SIG-M5 (cell line): ENCODE measurements at places on chromosomes 2 and 18.
A peak's percentile ranks its signal among the peaks of the same experiment; 100 is the strongest.

GRCh38 chr2:138500592-138501424 lies 762 bp upstream of the SPOPL start:
- DNase-seq = no peak

DNA sequence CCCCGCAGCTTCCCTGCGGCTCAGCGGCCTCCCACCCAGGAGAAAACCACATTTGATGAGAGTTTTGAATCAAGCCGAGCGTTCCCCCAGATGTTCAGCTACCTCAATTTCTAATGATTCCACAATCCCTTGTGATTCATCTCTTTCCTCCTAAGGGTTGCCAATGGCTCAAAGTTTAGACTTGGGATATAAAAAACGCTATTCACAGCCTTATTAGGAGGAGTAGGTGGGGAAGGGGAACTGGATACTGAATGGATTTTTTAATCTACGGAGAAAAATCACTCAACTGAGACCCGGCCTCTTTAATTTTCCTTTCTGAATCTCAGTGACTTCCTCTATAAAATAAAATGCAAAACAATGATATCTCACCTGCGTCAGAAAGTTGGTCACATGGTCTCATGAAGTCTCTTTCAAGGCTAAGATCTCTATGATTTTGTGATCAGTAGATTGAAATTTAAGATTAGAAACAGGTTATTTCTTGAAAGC lies 192.6 kb upstream of the TCF4 start:
- DNase-seq = no peak

DNA sequence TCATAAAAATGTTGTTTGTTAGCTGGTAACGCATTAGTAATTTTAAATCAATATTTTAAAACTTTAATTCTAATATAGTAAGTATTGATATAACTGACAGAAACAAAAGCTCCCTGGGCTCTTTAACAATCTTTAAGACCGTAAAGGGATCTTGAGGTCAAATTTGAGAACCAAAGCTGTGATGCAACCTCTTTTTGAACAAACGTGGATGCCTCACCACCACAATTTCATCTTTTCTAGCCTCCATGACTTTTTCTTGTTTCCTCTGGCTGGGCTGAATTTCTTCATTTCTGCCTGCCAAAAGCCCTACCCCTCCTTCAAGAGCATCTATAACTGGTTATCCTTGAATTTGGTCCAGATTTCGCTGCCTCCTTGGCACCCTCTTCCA lies 563 bp upstream of the POLE4 start:
- DNase-seq = peak; percentile 19

GRCh38 chr18:63003899-63004298 lies 288.6 kb downstream of the PHLPP1 start:
- no peak for DNase-seq

- DNase-seq = no peak
Measured at GRCh38 chr2:156800781-156801361, 364.7 kb downstream of the GPD2 start.

GRCh38 chr2:44291281-44292248 lies 16.3 kb downstream of the SLC3A1 start:
- DNase-seq = no peak

DNA sequence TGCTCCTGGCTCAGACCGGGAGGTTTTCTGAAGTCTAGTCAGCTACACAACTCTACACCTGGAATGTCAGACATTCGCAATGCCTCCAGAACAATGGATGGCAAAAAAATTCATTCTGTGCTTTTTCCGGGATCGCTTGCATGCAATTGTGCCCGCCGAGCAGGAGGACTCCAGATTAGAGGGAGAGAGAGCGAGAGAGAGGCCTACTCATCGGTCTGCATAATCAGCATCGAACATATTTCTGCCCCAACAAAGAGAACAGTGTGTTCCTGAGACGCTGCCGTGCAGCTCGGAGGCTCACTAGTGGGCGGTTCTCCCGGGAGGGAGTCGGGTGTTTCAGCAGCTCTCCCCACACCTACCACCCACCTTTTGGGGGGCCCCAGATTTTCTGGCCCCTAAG lies 117.1 kb downstream of the KLHL29 start:
- DNase-seq = no peak

DNA sequence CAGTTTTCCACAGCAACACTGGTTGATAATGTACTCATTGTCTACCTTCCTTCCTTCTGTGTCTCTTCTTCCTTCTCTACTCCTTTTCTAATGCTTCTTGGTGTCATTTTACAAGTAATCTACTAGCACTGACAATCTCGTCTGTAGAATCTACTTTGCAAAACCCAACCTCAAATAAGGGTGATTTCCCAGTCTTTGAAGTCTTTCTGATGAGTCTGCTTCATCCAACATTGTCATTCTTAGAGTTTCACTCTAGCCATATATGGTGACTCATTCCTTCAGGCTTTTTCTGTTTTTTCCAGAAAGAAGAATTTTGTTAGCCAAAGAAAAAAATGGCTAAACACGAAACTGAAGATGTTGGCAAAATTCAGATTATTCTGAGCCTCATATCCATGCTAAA lies 288.7 kb downstream of the MBD2 start:
- DNase-seq = no peak

DNA sequence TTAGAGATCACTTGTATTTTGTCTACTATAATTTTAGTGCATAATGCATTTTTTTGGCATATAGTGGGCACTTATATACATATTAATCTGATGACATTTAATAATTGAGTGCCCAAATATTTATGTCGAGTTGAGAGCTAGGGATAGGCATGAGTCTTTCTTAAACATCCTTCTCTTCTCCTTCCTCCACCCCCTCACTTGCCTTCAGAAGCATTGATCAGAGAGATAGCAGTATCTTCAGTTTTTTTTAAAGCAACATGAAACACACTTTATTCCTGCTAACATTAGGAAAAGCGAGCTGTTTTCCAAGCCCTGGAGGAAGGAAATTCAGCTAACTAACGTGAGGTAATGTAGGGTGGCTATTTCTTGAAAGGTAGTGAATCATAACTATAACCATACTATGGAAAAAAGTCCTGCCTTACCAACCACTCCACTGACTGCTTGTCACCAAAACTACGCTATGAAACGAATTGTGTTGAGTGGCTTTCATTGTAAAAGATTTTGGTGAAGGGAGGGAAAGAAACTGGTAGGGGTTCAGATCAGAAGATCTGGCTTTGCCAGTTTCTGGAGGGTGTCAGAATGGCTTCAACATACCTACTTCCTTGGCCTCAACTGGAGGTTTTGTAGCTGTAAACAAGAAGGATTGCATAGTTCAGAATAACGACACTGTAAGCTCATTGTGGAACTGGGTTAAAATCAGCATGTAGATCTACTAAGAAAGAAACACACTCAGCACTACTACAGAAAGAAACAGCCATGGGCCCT lies 2.3 kb upstream of the ITGA4 start:
- DNase-seq = no peak

GRCh38 chr2:70510313-70510712 lies 43.3 kb downstream of the TGFA start:
- no peak for DNase-seq

- DNase-seq = no peak
Measured at GRCh38 chr2:150630587-150631235, 143.2 kb upstream of the RND3 start.

- no peak for DNase-seq
Measured at GRCh38 chr2:231785822-231786176, 446 bp upstream of the COPS7B start.

DNA sequence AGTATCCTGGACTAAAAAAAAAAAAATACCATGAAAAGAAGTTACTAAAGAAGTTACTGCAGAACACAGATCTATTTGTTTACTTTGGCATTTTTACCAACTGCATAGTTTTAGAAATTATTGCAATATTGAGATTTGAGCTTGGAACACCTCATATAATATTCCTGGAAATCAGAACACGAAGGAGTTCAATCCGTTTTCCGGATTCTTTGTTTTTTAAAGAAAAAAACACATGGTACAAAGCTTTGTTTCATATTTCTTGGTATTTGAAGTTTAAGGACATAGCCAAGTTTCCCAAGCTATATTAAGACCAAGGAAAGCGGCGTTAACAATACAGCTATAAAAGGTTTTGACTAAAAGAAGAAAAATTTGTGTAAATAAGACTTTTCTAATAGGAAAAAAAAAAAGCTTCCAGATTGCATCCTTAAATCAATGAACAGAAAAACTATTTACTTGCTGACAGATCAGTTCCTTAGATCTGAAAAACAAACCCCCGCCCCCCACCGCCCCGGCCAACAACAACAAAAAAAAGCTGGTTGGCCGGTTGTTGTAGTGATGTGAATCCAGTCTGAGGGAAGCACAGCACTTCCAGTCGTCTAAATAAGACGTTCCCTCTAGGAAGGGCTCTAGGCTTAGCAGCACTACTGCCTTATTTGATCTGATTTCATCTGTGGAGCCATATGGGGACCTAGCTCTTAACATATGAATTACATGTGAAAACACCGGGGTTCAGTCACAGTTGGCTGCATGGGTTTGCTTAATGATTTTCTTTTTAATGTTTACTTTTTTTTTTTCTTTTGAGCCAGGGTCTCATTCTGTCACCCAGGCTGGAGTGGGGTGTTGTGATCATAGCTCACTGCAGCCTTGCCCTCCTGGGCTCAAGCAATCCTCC lies 2.5 kb upstream of the RHOB start:
- DNase-seq = no peak

DNA sequence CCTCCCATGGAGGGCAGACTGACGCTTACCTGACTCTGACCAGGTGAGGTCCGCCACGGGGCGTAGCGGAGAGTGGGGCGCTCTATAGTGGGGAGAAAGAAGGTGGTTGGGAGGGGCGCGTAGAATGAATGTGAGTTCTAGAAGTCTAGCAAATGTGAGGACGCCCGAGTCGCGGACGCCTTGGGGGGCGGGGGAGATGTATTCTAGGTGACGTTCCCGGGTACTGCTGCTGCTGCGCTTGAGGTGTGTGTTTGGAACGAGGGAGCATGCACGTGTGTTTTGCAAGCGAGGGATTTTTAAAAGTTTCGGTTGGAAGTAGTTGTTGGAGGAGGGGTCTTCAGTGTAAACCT lies 758 bp downstream of the RIF1 start:
- DNase-seq = no peak

DNA sequence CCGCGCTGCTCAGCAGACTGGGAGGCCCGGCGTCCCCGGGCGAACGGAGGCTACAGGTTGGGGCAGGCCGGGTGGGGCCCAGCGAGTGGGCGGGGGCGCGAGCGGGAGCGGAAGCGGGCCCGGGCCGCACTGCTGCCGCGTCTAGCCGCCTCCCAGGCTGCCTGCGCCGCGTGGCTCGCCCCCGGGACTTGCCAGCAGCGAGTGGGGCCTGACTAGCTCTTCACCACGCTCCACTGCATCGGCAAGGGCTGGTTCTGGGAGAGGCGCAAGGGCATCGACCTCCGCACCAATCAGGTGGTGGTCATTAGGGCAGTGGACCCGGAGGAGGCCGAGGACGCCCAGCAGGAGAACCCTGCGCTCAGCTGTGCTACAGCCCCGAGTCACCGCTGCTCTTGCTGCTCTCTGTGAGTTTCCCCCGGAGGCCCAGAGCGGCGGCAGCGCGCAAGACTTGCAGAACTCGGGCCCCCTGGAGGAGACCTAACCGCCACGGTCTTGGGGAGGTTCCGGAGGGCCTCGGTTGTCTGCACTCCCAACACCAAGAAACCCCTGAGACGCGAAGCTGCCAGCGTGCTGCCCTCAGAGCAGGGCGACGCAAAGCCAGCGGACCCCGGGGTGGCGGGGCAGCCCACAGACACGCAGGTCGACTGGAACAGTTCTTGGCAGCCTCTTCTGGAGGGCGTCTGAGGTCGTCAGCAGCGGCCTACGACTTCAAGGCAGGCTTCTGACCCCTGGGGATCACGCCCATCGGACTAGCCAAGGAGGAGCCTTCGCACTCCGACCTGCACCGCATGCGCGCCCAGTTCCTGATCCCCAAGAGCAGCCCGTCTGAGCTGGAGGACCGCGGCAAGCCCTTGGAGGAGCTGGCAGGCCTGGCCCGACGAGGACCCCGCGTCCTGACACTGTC lies 27.2 kb upstream of the PTPN2 start:
- no peak for DNase-seq

- DNase-seq = no peak
Measured at GRCh38 chr18:61738042-61738441, 154.8 kb downstream of the RNF152 start.

- no peak for DNase-seq
Measured at GRCh38 chr18:50721451-50722120, 98.2 kb downstream of the MRO start.
